ENCODE measurements at places on chromosomes 7 and 10.

- DNase-seq, result no peak
Measured at GRCh38 chr10:118516716-118517115, 78.7 kb downstream of the PRLHR start.

DNA sequence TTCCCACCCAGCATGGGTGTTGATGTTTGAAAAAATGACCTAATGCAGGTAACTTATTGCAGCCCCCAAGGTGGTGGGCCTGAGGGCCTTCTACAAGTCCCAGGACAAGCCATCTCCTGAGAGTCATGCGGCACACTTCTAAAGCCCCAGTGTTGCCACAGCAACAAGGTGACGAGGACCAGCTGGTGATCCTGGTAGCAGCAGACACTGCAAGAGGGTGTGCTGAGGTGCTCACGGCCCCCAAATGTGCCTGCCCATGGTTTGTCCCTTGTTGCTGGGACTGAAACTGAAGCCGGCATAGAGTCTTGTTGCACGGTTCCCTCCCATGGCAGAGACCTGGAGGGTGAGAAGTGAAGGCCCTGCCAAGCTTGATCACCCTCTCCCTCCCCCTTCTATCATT lies 333.2 kb upstream of the MGMT start:
- no peak for DNase-seq

DNA sequence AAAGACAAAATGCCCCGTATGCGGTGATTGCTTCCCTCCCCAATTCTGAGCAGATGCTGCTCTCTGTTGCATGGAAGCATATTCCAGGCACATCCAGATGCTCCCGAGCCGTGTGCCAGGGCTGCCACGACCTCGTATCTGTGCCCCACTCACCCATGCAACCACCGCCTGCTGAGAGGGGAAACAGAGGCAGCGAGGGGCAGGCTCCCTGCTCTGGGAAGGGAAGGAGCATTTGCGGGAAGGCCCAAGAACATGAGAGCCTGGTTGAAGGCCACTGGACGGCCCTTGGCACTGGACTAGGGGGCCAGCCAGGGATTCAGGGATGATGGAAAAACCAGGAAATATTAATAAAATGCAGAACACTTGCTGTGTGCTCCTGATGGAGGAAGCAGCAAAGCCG lies 89.4 kb downstream of the CTBP2 start:
- DNase-seq, result no peak

- no peak for DNase-seq
Measured at GRCh38 chr10:81251457-81252115, 623.4 kb upstream of the NRG3 start.

- no peak for DNase-seq
Measured at GRCh38 chr7:108794466-108794865, 224.8 kb downstream of the DNAJB9 start.

DNA sequence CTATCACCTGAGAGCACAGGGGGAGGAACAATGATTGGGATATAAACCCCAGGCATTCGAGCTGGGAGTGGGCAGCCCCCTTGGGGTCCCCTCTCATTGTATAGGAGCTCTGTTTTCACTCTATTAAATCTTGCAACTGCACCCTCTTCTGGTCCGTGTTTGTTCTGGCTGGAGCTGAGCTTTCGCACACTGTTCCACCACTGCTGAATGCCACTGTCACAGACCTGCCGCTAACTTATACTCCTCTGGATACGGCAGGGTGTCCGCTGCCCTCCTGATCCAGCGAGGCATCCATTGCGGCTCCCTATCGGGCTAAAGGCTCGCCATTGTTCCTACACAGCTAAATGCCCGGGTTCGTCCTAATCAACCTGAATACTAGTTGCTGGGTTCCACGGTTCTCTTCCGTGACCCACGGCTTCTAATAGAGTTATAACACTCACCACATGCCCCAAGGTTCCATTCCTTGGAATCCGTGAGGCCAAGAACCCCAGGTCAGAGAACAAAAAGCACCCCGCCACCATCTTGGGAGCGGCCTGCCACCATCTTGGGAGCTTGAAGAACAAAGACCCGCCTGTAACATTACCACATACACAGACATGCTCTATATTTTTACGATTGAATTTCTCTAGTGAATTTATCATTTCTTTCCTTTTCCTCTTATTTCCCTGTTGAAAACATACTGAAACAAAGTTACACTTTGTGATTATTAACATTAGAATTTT lies 9.0 kb downstream of the ZWINT start:
- no peak for DNase-seq

- no peak for DNase-seq
Measured at GRCh38 chr10:24208661-24209431, at the start of gene KIAA1217. Gene KIAA1217 (plus strand): TSS chr10:24209138. CDS start chr10:24209194, 56 bp downstream.

DNA sequence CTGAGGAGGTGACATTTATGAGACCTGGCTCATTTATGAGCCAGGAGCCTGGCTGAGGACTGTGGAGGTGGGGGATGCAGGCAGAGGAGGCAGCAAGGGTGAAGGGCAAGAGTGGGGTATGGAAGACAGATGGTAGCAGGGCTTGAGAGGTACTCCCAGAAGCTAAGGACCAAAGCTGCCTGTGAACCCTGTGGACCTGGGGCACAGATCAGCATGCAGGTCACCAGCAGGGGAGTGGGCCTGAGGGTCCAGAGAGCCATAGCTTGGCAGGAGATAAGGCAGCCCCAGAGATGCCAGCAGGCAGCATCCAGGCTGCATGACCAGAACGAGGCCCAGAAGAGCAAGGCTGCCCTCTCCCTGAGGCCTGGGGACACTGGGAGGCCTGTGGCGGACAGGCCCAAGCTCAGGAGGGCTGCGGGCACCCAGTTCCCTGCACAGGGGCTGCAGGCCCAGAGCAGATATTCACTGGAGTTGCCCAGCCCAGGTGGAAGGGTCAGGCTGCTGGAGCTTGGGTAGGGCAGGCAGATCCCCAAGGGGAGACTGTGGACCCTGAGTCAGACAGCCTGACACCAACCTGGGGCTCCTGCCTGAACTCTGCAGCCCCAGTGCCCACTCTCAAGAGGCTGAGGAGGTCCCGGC lies 3.4 kb downstream of the GPR15LG start:
- DNase-seq, result no peak

GRCh38 chr10:69710008-69710888 lies 80.2 kb downstream of the FAM241B start:
- DNase-seq, result no peak

- no peak for DNase-seq
Measured at GRCh38 chr7:158364451-158364850, 223.2 kb downstream of the PTPRN2 start.

DNA sequence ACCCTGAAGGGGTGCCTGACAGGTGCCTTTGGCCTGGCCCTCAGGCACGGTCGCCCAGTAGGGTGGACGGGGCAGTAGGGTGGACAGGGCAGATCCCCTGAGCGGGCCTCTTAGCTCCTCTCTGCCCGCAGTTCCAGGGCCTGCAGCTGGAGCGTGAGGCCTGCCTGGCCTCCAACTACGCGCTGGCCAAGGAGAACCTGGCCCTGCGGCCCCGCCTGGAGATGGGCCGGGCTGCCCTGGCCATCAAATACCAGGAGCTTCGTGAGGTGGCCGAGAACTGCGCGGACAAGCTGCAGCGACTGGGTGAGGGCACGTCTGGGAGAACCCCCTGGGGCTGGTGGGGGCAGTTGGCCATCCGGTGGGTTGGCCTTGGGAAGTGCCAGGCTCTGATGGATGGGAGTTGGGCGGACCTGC lies 1.7 kb downstream of the VPS37D start:
- DNase-seq, result no peak

DNA sequence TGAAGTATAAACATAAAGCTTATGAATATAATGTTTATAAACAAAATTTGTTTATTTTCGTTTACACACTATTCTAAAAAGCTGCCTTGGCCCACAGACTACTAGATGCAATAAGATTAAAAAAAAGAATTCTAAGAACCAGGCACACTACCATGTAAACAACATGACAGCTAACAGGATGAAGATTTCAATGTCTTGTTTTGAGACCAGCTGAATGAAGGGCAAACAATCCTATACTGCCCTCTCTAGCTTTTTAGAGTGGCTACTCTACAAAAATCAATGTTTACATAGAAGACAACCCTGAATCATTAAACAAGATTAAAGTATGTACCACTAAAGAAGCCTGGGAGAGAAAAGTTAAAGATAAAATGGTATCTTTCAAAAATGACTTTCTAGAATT lies 38.6 kb downstream of the SLC25A40 start:
- DNase-seq, result no peak

DNA sequence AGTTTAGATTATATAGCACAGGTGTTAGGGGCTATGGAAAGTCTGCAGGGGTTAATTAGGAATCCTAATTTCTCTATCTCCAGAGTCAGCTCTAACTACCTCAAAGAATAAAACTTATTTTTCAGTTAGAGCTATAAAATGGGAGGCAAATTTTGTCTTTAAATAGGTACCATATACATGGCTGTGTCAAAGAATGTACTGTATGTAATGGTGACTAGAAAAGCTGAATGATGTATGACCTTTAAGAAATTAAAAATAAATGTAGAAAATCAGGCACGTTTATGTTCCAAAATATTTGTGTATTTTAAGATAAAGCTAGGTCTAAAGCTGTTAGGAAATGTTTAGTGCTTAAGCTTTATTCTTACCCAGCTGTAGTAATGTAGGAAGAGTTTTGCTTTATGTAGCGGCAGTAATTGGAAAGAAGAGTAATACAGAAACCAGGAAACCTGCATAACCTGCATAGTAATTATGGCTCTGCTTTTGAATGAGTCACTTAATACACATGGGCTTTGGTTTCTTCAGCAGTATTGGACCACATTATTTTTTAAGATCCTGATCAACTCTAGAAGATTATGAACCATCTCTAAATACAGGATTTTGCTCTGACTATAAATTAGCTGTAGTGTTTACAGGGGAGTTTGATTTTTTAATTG lies 85.0 kb downstream of the KMT2E start:
- DNase-seq, result no peak

GRCh38 chr7:92028686-92029085 lies 88.0 kb downstream of the AKAP9 start:
- no peak for DNase-seq

GRCh38 chr10:79056361-79056735 lies 12.4 kb upstream of the ZMIZ1 start:
- no peak for DNase-seq

- no peak for DNase-seq
Measured at GRCh38 chr10:13117841-13118783, 18.1 kb downstream of the OPTN start.

Measured in NCI-H2029 (cell line).